ENCODE measurements at places on chromosomes 11 and 22. TPM values are rescaled to one million over a fixed set of nuclear protein-coding genes. Genes with fewer than 3 reads are reported as not detected.

ZNF280B gene
- total RNA-seq: 1.3 TPM

RBFOX2 gene
- 176 TPM for total RNA-seq

OR9Q1 gene
- total RNA-seq: not detected

OR5B21 gene
- total RNA-seq: not detected

KCNJ1 gene
- total RNA-seq: not detected

NPAS4 gene
- not detected for total RNA-seq

CTSW gene
- total RNA-seq: not detected

NRGN gene
- not detected for total RNA-seq

RCOR2 gene
- total RNA-seq: 1.1 TPM

SLC43A1 gene
- 38.4 TPM for total RNA-seq

GGTLC3 gene
- not detected for total RNA-seq

TESMIN gene
- 16.2 TPM for total RNA-seq

BTBD18 gene
- not detected for total RNA-seq

HTR3B gene
- not detected for total RNA-seq

THAP7 gene
- total RNA-seq: 17.1 TPM

PTPN5 gene
- not detected for total RNA-seq

MIAT gene
- 29.8 TPM for total RNA-seq

MRPL40 gene
- total RNA-seq: 8.8 TPM

PHF21A gene
- 6.1 TPM for total RNA-seq

MYO18B gene
- total RNA-seq: 1.4 TPM

CRYBB2 gene
- total RNA-seq: not detected

SHANK3 gene
- total RNA-seq: 7.6 TPM

CNTN5 gene
- total RNA-seq: not detected

BAIAP2L2 gene
- 12.2 TPM for total RNA-seq

BIK gene
- not detected for total RNA-seq

HORMAD2 gene
- total RNA-seq: not detected

NTM gene
- 8.4 TPM for total RNA-seq

APOL3 gene
- total RNA-seq: 19.3 TPM

IL17REL gene
- total RNA-seq: 0.87 TPM

FOLH1 gene
- not detected for total RNA-seq

ABTB2 gene
- total RNA-seq: 2.4 TPM

DGAT2 gene
- not detected for total RNA-seq

B3GAT1 gene
- not detected for total RNA-seq

UPB1 gene
- not detected for total RNA-seq

ALKBH3 gene
- 37.4 TPM for total RNA-seq

P2RY2 gene
- 1.0 TPM for total RNA-seq

All from stomach (tissue), 19 donors.